ENCODE measurements at places on chromosomes 5 and 9.

DNA sequence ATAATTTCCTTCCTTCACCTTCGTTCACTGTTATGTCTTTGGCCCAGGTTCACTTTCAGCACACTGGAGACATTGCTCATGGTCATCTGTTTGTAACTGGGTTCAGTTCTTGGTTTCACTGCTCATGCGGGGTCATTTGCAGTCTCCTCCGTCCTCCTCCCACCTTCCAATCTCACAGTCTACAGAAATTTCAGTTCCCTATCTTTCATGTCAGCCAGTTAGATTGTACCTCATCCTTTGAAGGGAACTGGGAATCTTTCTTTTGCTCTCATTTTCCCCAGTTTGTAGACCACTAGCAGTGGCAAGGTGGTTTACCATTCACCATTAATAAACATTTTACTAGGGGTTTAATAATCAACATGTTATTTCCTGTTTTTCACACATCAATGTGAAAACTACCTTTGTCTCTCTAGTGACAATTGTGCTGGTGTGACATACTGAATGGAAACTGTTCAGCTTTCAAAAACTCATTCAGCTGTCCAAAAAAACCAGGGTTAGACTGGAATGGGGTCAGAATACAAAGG lies 100.9 kb upstream of the IL6ST start:
- no peak for DNase-seq

- DNase-seq = no peak
Measured at GRCh38 chr9:99478469-99479027, 256.5 kb downstream of the SEC61B start.

- no peak for DNase-seq
Measured at GRCh38 chr9:126016579-126017290, 269.6 kb downstream of the PBX3 start.

DNA sequence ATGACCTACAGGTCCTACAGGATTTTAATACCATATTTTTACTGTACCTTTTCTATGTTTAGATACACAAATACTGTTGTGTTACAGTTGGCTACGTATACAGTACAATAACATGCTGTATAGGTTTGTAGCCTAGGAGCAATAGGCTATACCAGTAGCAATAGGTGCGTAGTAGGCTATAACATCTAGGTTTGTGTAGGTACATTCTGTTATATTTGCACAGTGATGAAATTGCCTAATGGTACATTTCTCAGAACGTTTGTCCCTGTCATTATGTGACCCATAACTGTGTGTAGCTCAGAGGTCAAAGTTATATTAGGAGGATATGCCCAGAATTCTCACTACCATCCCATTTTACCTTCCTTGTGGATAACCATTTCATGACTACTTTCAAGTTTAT lies 59.7 kb downstream of the NIPBL start:
- no peak for DNase-seq

DNA sequence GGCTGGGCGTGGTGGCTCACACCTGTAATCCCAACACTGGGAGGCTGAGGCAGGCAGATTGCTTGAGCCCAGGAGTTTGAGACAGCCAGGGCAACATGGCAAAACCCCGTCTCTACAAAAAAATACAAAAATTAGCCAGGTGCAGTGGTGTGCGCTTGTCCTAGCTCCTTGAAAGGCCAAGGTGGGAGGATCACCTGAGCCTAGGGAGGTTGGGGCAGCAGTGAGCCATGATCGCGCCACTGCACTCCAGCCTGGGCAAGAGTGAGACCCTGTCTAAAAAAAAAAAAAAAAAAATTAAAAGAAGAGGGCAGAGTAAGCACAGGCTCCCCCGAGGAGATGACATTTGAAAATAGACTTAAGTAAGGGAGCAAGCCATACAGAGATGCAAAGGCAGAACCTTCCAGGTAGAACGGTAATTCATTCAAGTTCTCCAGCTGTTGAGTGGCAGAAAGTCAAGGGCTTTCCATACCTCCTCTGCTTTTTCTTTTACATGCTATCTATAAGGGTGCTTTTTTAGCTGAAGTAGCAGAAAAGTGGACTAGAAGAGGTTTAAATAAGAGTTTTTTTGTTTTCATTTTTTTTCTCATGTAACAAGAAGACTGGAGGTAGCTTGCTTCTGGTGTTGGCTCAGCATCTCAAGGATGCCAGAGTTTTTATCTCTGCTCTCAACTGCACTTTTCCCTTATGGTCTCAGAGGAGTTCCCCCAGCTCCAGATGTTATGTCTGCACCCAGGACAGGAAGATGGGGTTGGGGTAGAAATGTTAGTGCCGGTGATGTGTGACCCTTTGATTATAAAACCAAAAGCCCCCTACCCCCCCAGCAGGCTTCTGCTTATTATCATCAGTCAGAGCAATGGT lies 40.8 kb downstream of the ERGIC1 start:
- no peak for DNase-seq

DNA sequence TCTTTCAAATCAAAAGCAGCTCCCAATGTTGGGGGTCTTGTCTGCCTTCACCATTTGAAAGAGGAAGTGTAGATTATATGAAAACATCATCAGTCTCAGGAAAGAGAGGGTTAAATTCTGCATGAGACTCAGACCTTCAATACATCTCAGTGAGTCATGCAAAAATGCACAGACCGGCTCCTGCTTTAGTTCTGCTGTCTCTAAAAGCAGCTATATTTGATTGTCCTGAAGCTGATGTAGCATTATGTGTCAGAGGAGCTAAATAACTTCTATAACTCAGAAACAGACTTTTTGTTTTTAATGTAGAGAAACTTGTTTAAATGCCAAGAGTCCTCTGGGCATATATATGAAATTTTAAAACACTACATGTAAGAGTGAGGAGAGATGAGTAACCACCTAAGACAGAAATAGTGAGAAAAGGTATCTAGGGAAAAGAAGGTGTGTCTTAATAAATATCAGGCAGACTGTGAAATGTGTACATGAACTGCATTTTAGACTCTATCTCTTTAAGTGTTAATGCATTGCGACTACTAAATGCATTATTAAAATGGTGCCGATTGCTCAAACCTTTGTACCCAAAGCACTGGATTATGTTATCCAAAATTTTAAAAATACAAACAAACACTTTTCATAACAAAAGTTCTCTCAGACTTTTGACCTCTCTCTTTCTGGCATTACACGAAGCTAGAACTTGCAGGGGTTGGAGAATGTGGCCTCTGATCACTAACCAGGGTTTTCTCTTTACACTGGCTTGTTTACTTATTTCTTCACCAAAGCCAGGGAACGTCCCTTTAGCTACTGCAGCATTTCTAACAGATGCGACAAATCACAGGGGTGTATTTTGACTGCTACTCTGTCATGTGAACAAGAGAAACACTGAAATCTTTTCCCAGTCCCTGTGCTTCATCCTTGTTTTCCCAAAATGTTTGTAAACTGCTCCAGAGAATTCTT lies 302.3 kb downstream of the ARL15 start:
- no peak for DNase-seq

- DNase-seq = no peak
Measured at GRCh38 chr5:8522646-8523045, 653.7 kb downstream of the MTRR start.

DNA sequence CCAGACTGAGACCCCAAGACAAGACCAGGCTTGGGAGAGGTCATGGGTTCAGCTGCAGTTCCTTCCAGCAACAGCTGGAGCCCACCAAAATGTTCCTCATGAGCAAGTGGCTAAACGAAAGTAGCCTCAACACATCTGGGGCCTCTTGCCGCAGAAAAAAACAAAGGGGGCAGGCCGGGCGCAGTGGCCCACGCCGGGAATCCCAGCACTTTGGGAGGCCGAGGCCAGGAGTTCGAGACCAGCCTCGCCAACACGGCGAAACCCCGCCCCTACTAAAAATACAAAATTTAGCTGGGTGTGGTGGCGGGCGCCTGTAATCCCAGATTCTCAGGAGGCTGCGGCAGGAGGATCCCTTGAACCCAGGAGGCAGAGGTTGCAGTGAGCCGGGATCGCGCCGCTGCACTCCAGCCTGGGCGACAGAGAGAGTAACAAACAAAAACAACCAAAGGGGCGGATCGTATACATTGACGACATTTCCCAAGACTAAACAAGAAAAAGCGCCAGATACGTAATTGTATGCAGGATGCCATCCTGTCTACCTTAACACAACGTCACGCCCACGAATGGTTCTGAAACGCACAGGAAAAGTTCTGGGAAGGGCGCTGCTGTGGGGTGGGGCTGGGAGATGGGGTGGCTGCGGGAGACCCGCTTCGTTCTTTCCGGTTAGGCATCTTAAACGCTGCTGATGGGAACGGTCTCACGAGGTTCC lies 1.7 kb downstream of the INPP5E start:
- no peak for DNase-seq

DNA sequence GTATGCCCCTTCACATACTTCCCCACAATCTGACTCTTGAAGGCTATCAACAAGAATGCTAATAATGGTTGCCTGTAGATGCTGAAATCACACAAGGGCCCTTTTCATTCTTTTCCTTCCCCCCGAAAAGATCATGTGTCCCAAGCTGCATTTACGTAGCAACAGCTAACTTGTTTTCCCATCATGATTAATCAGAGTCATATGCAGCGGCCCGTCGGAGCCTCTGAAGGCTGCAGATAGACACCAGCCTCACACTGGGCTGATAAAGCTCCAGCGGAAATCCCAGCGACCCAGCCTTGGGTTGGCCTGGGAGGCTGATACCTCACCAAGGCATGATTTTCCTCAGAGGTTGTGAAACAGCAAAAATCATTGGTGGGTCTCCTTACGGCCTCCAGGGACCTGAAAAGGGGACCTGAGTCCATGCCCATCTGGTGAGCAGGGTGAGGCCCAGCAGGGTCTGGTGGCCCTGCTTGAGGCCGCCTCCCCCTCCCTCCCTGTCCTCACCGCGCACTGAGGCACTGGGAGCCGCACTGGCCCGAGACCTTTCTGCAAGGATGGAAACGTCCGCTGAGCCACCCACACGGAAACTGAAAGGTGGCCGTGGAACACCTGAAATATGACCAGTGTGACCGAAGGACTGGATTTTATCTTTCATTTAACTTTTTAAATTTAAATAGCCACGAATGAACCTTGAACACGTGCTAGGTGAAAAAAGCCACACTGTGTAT lies 114.2 kb upstream of the PHYKPL start:
- peak; percentile 49 for DNase-seq

- DNase-seq = no peak
Measured at GRCh38 chr5:151757233-151758140, 944 bp downstream of the ATOX1 start.

DNA sequence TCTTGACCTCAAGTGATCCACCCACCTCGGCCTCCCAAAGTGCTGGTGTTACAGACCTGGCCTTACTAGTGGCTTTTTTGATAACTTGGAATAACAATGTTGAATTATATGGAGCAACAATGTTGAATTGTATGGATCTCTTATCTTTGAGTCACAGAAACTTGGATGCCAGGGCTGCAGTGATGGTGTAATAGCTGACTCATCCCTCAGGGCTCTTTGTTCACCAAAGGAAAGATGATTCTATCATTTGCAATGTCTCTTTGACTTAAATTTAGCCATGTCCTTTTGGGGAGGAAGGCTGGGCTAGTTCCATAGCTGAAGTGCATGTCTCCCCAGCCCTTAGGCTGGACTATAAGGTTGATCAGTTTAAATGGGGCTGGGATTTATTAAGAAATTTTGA lies 172.3 kb downstream of the PDZD2 start:
- no peak for DNase-seq

DNA sequence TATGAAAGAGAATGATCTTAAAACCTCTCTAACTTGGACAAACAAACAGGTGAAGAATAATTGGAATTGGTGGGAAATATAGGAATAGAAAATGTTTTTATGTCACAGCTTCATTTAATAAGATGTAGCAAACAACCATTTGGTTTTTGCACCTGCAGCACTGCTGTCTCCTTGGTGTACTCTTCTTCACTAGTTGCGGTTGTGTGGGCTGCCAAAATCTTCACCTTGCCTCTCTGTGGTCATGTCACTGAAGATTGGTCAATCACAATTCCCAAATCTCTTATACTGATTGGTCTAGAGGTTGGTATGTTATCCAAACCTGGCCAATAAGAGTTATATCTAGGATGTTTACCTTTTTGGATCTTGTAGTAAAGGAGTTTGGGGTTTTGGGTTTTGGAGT lies 88.7 kb downstream of the FGF10 start:
- no peak for DNase-seq

DNA sequence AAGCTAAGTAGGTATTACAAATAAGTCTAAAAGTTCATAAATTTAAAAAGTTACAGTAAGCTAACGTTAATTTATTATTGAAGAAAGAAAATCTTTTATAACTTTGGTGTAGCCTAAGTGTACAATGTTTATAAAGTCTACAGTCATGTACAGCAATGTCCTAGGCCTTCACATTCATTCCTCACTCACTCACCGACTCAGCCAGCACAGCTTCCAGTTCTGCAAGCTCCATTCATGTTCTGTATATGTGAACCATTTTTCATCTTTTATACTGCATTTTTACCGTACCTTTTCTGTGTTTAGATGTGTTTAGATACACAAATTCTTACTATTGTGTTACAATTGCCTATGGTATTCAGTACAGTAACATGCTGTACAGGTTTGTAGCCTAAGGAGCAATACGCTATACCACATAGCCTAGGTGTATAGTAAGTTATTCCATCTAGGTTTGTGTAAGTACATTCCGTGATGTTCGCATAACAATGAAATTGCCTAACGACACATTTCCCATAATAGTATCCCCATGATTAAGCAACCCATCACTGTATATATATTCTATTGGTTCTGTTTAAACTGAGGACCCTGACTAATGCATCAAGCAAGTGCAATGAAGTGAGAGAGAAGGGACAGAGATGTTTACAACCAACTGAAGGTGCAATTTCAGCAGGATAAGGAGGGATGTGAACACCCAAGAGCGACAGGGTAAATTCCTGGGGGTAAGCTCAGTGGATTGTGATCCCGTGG lies 88.9 kb upstream of the TRIO start:
- no peak for DNase-seq

DNA sequence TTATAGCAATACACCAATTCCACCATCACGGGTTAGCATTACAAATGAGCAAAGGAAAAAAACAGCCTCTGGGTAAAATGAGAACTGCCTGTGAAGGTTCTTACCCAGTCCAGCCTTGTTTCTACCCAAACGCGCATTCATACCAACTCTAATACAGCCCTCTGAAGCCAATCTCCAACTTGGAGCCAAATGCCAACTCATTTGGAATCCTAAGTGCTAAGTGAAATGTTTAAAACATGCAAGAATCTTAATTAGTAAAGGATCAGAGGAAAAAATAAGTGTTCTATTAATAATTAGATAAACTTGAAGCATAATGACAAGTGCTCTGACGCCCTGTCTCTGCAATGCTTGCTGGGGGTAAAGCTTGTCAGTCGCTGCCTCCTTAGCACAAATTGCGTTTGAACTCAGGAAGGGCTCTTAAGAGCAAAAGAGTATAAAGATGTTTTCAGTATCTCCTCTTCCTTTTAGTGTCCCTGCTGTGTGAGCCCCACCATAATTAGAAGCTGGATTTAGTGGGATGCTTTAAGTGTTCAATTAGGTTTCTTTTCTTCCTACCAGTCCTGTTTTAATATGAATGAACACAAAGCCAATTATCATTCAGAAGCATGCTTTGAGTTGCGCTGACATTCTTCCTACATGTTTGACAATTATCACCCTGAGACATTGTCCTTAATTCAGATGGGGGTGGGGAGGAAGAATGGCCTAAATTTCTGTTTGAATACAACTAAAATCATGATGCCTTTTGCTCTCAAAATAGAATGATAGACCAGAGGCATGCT lies 537.6 kb downstream of the DTWD2 start:
- DNase-seq = no peak

- DNase-seq = no peak
Measured at GRCh38 chr5:149387982-149388381, 8.9 kb upstream of the IL17B start.

- no peak for DNase-seq
Measured at GRCh38 chr5:158166424-158166823, 307.5 kb upstream of the CLINT1 start.
